Progenitor cell of endocrine pancreas (in vitro differentiated cells): ENCODE measurements at places on chromosomes 5 and 9. TPM values are rescaled to one million over a fixed set of nuclear protein-coding genes. Genes with fewer than 3 reads are reported as not detected.
A peak's percentile ranks its signal among the peaks of the same experiment; 100 is the strongest.

Gene FCN2
- total RNA-seq = not detected in 2 replicates

Gene FSD1L
- total RNA-seq = 27.6 and 29.5 TPM in 2 replicates

Gene DPYSL3
- total RNA-seq = 56.0 and 60.4 TPM in 2 replicates

Gene KIF4B
- total RNA-seq = not detected in 2 replicates

Gene PRUNE2
- total RNA-seq = 5.4 and 5.6 TPM in 2 replicates

DNA sequence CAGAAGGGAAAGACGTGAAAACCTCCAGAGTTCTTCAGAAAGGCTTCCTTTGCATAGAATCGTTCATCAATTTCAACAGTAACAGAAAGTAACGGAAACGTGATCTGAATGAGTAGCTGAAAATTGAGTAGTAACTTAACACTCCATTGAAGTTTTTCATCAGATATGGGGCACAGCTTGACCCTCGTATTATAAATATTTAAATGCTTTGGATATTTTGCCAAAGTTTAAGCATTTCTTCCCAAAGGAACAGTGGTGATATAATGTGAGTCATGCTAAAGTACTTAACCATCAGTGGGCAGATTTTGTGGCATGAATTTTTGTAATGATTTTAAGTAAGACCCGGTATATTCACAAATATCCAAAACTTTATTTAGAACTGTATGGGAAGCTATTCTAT, 67.4 kb upstream of the ADAMTS19 start:
- no peaks in the 10 kb centered on the region for H3K4me1 ChIP-seq
- no peak overlapping the region for H3K27ac ChIP-seq
- no peaks in the 10 kb centered on the region for H3K27me3 ChIP-seq

GRCh38 chr9:72687331-72687730, 165.9 kb downstream of the TMC1 start:
- H3K27me3 ChIP-seq = no peaks in the 10 kb centered on the region
- no peak overlapping the region for H3K4me3 ChIP-seq
- H3K4me1 ChIP-seq = no peaks in the 10 kb centered on the region
- H3K27ac ChIP-seq = no peak overlapping the region
- no peaks in the 10 kb centered on the region for H3K36me3 ChIP-seq

- no peak overlapping the region for H3K4me3 ChIP-seq
- DNase-seq = no peak
- H3K27me3 ChIP-seq = no peaks in the 10 kb centered on the region
Measured at GRCh38 chr5:154369682-154370081, 76.1 kb upstream of the SAP30L start.

DNA sequence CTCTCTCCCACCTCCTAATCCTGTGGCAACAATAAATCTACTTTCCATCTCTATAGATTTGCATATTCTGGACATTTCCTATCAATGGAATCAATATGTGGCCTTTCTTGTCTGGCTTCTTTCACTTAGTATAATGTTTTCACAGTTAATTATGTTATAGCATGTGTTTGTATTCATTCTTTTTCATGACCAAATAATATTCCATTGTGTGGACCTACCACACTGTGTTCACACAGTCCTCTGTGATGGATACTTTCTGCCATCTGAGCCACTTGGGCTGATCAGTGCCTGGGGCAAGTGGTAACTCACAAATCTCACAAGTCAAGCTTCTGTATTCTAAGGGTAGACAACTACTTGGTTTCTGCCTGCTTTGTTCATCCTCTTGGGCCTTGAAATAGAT, 48.7 kb upstream of the POMT1 start:
- peaks cover 51% of the 10 kb centered on the region for H3K36me3 ChIP-seq
- peak overlapping the region; percentile 45 for H3K27ac ChIP-seq
- DNase-seq = no peak
- H3K4me3 ChIP-seq = no peak overlapping the region
- no peaks in the 10 kb centered on the region for H3K27me3 ChIP-seq

GRCh38 chr9:89543111-89543510, 45.2 kb upstream of the SEMA4D start:
- no peak overlapping the region for H3K4me3 ChIP-seq
- H3K27me3 ChIP-seq = no peaks in the 10 kb centered on the region
- DNase-seq = no peak

DNA sequence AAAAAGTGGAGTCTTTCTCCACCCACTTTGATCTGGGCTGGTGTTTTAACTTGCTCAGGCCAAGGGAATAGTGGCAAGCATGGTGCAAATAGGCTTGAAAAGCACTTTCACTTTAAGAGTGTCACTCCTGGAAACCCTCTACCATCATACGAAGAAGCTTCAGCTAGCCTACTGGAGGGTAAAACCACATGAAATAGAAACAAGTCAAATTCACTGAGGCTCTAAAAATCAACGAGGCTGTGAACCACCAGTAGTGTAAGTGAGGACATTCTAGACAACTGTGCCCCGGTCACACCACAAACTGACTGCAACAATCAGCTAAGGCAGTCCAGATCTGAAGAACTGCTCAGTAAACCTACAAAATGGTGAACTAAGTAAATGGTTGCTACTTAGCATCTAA, 2366.3 kb upstream of the C9orf72 start:
- H3K36me3 ChIP-seq = peaks cover 2% of the 10 kb centered on the region
- no peak overlapping the region for H3K27ac ChIP-seq
- H3K4me1 ChIP-seq = no peaks in the 10 kb centered on the region
- no peak overlapping the region for H3K4me3 ChIP-seq

- H3K4me1 ChIP-seq = peaks cover 2% of the 10 kb centered on the region
- no peaks in the 10 kb centered on the region for H3K27me3 ChIP-seq
- no peak within 1 kb of the TSS for H3K4me3 ChIP-seq
- H3K27ac ChIP-seq = no peak within 1 kb of the TSS
- DNase-seq = no peak
Measured at GRCh38 chr5:62578540-62578939, at the start of gene LRRC70. Gene LRRC70 (plus strand): TSS chr5:62578819. CDS start chr5:62579439, 620 bp downstream.

- H3K27me3 ChIP-seq = peaks cover 8% of the 10 kb centered on the region
- no peak overlapping the region for H3K4me3 ChIP-seq
- peaks cover 7% of the 10 kb centered on the region for H3K4me1 ChIP-seq
- DNase-seq = no peak
- H3K36me3 ChIP-seq = no peaks in the 10 kb centered on the region
Measured at GRCh38 chr5:145847499-145848497, 12.7 kb upstream of the PRELID2 start.

- H3K4me1 ChIP-seq = no peaks in the 10 kb centered on the region
- no peak overlapping the region for H3K27ac ChIP-seq
- H3K4me3 ChIP-seq = no peak overlapping the region
- H3K27me3 ChIP-seq = no peaks in the 10 kb centered on the region
Measured at GRCh38 chr5:107582625-107583024, 88.1 kb downstream of the EFNA5 start.

- no peak overlapping the region for H3K27ac ChIP-seq
- no peak overlapping the region for H3K4me3 ChIP-seq
- peaks cover 4% of the 10 kb centered on the region for H3K36me3 ChIP-seq
- no peak for DNase-seq
- peaks cover 5% of the 10 kb centered on the region for H3K4me1 ChIP-seq
- H3K27me3 ChIP-seq = no peaks in the 10 kb centered on the region
Measured at GRCh38 chr9:125486152-125486508, 220.9 kb downstream of the MAPKAP1 start.

GRCh38 chr5:31641575-31641974, 2.6 kb downstream of the PDZD2 start:
- no peak overlapping the region for H3K4me3 ChIP-seq
- H3K4me1 ChIP-seq = peaks cover 7% of the 10 kb centered on the region
- H3K27me3 ChIP-seq = peaks cover 23% of the 10 kb centered on the region
- DNase-seq = no peak
- H3K27ac ChIP-seq = no peak overlapping the region
- no peaks in the 10 kb centered on the region for H3K36me3 ChIP-seq

GRCh38 chr5:102762095-102762534, 7.0 kb downstream of the PAM start:
- no peaks in the 10 kb centered on the region for H3K36me3 ChIP-seq
- H3K27me3 ChIP-seq = peaks cover 6% of the 10 kb centered on the region
- no peak for DNase-seq

- H3K4me3 ChIP-seq = no peak overlapping the region
- H3K27ac ChIP-seq = no peak overlapping the region
- H3K4me1 ChIP-seq = peaks cover 20% of the 10 kb centered on the region
- H3K27me3 ChIP-seq = peaks cover 77% of the 10 kb centered on the region
- no peak for DNase-seq
Measured at GRCh38 chr5:135028791-135029476, 5.1 kb downstream of the PITX1 start.

GRCh38 chr5:172466062-172466461, 11.7 kb upstream of the SH3PXD2B start:
- no peaks in the 10 kb centered on the region for H3K36me3 ChIP-seq
- DNase-seq = no peak
- H3K4me3 ChIP-seq = no peak overlapping the region
- peaks cover 14% of the 10 kb centered on the region for H3K27me3 ChIP-seq

DNA sequence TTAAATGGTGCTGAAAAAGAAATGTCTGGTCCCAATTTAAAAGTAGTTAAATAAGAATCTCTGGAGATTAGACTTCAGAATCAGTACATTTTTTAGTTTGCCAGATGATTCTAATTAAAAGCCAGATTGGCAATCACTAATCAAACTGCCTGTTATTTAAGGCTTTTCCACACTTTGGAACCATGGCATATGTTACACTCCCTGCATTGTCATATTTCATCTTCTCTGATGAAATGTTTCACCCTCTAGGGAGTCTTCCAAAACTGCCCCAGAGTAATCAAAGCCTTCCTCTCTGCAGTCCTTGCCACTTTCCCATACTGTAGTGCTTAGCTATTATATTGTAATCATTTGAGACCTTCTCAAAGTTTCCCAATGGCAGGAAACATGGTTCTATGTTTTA, 17.5 kb upstream of the OR13C9 start:
- H3K27ac ChIP-seq = no peak overlapping the region
- no peak for DNase-seq
- no peak overlapping the region for H3K4me3 ChIP-seq
- H3K27me3 ChIP-seq = no peaks in the 10 kb centered on the region
- H3K36me3 ChIP-seq = no peaks in the 10 kb centered on the region
- H3K4me1 ChIP-seq = no peaks in the 10 kb centered on the region

DNA sequence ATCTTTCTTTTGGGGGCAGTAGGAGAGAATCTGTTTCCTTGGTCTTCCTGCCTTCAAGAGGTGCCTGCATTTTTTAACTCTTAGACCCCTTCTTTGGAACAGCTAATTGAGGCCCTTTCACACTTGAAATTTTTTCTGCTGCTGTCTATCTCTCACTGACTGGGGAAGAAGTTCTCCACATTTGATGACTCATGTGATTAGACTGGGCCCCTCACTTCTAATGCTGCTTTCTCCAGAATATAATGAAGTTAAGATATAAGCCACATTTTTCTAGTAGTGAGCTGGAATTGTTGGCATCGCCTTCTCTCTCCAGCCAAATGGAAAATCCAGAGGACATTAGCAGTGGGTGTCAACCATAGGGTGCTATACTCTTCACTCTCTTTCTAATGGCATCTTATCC, 12.4 kb downstream of the ZNF474 start:
- no peak overlapping the region for H3K27ac ChIP-seq
- no peak overlapping the region for H3K4me3 ChIP-seq
- no peaks in the 10 kb centered on the region for H3K27me3 ChIP-seq
- no peaks in the 10 kb centered on the region for H3K4me1 ChIP-seq
- no peak for DNase-seq
- H3K36me3 ChIP-seq = no peaks in the 10 kb centered on the region

GRCh38 chr5:154542000-154542399, 64.0 kb upstream of the HAND1 start:
- H3K4me3 ChIP-seq = no peak overlapping the region
- H3K36me3 ChIP-seq = no peaks in the 10 kb centered on the region
- peaks cover 3% of the 10 kb centered on the region for H3K4me1 ChIP-seq
- DNase-seq = no peak
- H3K27me3 ChIP-seq = peaks cover 30% of the 10 kb centered on the region

DNA sequence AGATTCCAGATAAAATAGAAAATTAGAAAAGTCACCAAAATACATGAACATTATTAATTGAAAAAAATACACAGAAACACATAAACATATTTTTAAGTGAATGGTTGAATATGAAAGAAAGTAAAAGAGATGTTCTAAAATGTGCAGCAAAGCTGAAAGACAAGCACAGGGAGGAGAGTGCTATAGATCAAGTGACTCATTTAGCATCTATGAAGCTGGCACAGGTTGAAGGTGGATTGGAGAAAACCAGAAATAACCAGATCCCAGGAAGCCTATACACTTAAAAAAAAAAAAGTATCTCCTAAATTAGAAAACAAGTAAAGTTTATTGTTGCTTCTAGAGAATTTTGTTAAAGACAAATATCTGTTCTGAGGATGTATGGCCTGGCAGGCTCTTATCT, 338.9 kb downstream of the CDH12 start:
- H3K4me3 ChIP-seq = no peak overlapping the region
- H3K36me3 ChIP-seq = no peaks in the 10 kb centered on the region
- DNase-seq = no peak
- H3K27ac ChIP-seq = no peak overlapping the region
- H3K4me1 ChIP-seq = no peaks in the 10 kb centered on the region

- no peaks in the 10 kb centered on the region for H3K27me3 ChIP-seq
- no peak overlapping the region for H3K4me3 ChIP-seq
Measured at GRCh38 chr5:67344870-67345269, 148.3 kb upstream of the CD180 start.

- H3K27ac ChIP-seq = no peak overlapping the region
- no peaks in the 10 kb centered on the region for H3K36me3 ChIP-seq
- no peak overlapping the region for H3K4me3 ChIP-seq
- H3K27me3 ChIP-seq = no peaks in the 10 kb centered on the region
Measured at GRCh38 chr5:79955941-79956670, 35.0 kb downstream of the MTX3 start.

DNA sequence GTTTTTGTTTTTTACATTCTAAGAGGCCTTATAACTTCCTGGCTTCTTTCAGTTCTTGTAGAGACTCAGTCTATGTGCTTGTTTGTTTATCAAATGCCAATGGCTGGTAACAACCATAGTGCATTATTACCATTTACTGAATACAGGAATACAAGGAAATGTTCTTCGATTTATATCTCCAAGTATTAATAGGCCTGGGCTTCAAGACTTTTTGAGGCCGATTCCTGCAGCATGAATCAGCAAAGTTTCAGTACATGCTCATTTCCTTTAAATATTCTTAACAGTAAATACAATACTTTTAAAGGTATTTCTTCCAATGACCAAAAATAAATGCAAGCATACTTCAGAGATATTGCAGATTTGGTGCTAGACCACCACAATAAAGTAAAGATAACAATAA, 535.3 kb downstream of the EFNA5 start:
- H3K36me3 ChIP-seq = peaks cover 3% of the 10 kb centered on the region
- H3K4me3 ChIP-seq = no peak overlapping the region
- no peak overlapping the region for H3K27ac ChIP-seq
- H3K27me3 ChIP-seq = no peaks in the 10 kb centered on the region

GRCh38 chr5:10885026-10885425, 124.0 kb upstream of the DAP start:
- H3K27me3 ChIP-seq = peaks cover 16% of the 10 kb centered on the region
- no peak for DNase-seq
- peaks cover 1% of the 10 kb centered on the region for H3K36me3 ChIP-seq
- no peaks in the 10 kb centered on the region for H3K4me1 ChIP-seq
- no peak overlapping the region for H3K4me3 ChIP-seq

DNA sequence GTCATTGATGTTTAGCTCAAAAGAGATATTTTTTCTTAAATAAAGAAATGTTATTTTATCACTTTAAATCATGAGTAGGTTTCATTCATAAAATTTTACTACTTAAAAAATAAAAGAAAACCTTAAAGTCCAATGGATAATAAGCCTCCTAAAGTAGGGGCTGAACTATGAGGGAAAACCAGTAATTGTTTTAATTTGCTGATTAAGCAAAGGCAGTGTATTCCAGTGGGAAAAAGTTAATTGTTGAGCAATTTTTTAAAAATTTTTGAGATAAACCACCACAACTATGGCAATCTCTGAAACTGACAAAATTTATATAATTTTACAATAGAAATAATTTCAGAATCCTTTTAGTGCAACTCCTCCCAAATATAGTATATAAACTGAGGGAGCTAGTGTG, 195.0 kb downstream of the FBXO4 start:
- H3K36me3 ChIP-seq = no peaks in the 10 kb centered on the region
- no peak for DNase-seq
- H3K27me3 ChIP-seq = no peaks in the 10 kb centered on the region
- H3K4me1 ChIP-seq = no peaks in the 10 kb centered on the region
- no peak overlapping the region for H3K4me3 ChIP-seq
